ENCODE measurements at places on chromosomes 11 and 22.

GRCh38 chr11:24509114-24509513, 12.3 kb downstream of the LUZP2 start:
- no peak for DNase-seq

- no peak for DNase-seq
Observed at GRCh38 chr11:13249177-13249576, 28.4 kb upstream of the BMAL1 start.

DNA sequence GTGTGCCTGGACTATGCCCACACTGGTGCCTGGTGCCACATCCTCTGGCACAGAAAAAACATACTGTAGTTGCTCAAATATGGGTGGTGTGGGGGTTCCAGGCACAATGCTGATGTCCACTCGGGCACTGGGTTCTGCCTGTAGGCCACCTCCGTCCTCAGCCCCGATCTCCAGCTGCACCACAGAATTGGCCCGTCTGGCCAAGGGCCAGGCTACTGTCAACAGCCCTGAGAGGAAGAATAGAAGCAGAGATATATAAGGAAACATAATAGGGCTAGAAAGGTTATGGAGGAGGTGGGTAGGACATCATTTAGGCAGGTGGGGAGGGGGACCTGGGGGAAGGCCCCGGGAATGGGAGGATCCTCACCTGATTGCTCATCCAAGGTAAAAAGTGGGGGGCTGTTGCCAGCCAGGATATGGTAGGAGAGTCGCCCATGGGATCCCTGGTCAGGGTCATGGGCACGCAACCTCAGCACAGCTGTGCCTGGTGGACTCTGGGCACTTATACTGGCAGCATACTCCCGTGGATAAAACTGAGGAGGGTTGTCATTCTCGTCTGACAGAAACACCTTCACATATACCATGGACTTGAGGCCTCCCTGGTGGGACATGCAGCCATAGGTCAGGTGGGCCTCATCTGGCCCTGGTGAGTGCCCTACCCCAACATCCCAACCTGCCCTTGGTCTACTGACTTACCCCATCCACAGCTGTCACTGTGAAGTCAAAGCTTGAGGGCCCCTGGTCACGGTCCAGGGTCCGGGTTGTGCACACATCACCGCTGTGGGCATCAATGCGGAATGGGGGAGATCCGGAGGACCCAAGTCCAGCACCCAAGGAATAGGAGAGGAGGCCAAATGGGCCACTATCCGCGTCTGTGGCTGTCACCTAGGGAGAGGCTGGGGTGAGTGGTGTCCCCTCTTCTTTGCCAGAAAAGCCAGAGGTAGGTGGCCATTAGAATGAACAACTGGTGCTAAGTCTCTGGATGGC, 14.5 kb upstream of the TPP1 start:
- no peak for DNase-seq

DNA sequence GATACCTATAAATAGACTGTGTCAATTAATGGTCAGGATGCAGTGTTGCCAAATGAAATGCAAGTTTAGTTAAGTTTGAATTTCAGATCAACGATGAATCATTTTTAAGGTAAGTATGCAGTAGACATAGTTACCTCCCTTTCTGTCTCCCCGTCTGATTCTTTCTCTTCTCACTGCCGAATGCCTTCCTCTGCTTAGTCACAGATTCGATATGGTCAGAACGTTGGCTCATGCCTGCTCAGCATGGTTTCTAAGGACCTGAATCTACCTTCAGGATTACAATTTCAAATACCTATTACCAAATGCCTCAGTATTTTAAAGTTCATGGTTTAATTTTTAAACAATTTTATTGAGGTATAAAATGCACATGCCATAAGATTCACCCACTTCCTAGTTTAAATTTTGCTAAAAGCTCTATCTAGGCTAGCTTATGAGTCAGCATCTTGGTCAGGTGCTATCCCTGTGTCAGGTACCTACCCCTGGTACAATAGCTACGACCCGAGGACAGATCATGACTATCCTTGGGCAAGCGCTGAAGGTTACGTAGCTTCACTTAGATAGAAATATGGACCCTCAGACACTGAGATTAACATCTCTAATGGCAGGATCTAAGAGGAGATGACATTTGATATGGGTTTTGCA, 78.2 kb upstream of the SPON1 start:
- DNase-seq, result no peak

DNA sequence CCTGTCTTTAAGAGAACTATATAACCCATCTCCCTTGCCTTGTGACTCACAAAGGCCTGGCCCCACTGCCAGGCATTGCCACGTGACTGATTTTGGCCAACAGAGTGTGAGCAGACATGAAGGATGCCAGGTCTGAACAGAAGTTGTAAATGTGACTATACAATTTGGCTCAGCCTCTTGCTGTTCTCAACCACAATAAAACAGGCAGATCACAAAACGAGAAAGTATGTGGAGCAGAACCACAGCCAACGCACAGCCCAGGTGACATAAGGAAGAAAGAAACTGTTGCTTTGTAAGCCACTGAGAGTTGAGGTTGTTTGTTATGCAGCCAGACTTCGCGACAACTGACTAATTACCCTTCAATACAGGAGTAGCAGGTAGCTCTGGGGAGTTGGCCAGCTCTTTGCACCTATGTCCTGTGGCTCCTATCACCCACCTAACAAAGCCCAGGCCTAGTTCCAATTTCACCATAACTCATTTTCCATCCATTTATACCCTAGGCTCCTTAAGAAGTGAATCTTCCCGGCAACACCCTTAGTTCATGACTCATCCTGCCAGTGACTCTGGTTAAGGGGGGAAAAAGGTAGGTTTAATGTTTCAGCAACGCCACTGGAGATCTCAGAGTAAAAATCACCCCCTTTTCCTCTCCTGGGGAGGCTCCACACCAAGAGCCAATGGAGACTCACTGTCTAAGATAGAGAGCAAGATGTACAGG, 53.7 kb downstream of the GALNT18 start:
- DNase-seq, result no peak

DNA sequence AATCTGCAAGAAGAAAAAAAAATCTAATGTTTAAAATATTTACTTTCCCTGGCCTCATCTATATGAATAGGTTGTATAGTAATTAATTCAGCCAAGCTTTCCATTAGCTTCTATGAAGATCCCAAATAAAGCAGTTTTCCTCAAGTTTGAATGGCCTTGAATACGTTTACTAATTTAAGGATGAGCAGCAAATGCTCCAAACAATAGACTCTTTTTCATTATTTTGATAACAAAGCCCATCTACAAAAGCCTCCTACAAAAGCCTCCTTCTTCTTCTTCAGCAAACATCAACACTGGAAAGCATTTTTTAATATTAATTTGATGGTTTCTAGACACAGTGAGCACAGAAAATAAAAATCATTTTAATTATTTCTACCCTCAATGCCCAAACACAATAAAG, 1130.3 kb upstream of the CNTN5 start:
- DNase-seq, result no peak

- no peak for DNase-seq
Observed at GRCh38 chr11:3904228-3904627, 48.8 kb downstream of the STIM1 start.

- no peak for DNase-seq
Observed at GRCh38 chr11:63622323-63622722, 8.1 kb upstream of the PLAAT3 start.

DNA sequence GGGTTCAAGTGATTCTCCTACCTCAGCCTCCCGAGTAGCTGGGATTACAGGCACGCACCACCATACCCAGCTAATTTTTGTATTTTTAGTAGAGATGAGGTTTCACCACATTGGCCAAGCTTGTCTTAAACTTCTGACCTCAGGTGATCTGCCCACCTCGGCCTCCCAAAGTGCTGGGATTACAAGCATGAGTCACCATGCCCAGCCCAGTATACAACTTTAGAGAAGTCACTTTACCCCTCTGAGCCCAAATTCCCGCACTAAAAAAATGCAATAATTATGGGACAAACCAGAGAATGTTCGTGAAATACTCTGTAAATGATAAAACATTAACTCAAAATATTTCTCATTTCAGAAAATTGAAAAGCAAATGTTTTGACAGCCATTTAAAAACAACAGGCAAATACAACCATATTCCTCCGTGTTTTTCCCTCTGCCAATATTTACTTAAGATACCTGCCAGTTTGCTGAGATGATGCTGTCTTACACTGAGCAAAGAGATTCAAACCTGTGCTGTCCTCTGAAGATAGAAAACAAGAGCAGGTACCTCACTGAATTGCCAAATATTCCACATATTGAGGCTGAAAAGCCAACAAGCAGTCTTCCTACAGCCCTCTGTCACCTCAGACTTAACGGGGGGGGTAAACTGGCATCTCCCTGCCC, 9.6 kb downstream of the PLEKHA7 start:
- no peak for DNase-seq
